Stimulated activated CD8-positive, alpha-beta memory T cell treated with anti-CD3 and anti-CD28 coated beads, Interleukin-4, amount 100 ng/mL, for 4 hours (primary cell): ENCODE measurements at places on chromosomes 7 and 10.

- DNase-seq: peak; percentile 66
These were observed 56.5 kb upstream of the PCGF5 start for GRCh38 chr10:91163869-91164474.

DNA sequence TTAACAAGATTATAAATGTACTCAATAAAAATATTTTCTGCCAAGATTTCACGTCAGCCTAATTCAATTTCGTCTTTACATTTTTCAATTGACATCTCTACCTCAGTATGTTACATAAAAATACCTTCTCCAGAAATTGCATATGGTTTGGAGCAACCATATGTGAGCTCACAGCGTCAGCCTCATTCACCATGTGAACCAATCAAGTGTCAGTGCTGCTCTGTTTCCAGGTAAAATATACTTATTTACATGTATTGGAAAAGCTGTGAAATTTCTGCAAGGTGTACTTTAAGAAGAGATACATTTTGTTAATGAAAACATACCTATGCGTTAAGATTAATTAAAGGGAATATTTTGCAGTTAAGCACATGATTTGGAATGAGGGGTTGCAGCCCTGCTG is 110.7 kb upstream of the PRSS1 start:
- DNase-seq: no peak

- DNase-seq: no peak
These were observed at the start of gene SUN3 for GRCh38 chr7:48028938-48029337. Gene SUN3, minus strand, starts transcription at chr7:48029107. Its CDS starts 169 bp downstream, at chr7:48028938.

DNA sequence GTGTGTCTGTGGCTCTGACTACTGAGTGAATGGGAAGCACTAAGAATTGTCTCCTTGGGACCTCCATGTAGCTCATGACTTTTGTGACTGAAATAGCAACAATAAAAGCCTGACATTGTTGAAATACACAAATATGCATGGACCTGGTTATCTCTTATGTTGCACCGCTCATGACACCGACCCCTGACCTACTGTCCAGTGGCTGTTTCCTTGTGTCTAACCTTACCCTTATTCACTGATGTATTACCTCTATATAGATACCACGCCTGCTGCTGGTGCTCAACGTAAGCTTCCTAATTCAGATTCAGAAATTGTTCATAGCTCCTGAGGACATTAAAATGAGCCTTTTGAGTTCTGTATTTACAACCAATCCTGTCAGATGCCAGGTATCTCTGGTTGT is 243.4 kb upstream of the SEMA3C start:
- DNase-seq: no peak

- DNase-seq: no peak
These were observed 200.9 kb downstream of the FAM107B start for GRCh38 chr10:14573666-14574261.

DNA sequence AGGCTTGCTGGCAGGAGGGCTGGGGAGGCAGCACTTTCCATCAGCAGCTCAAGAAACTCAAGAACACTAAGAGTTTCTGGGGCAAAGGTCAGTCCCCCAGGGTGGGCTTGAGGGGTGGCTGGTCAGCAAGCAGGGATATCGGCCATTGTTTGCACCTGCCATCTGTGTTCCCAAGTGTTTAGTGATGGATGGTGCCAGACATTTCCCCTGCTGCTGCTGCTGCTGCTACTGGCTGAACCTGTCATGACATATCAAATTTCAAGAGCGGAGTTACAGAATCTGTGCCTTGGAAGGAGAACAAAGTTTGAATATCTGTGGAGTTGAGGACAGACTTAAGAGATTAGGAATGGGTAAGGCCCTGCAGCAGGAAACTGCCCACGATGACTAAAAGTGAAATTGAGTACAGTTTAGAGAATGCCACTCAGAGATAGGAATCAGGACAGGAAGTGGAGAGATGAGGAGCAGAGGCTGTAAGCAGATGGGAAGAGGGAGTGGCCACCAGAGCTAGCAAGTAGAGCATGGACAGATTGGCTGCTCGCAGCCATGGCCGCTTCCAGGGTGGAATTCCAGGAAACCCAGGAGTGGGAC is 39.2 kb upstream of the PPP1R3C start:
- no peak for DNase-seq

DNA sequence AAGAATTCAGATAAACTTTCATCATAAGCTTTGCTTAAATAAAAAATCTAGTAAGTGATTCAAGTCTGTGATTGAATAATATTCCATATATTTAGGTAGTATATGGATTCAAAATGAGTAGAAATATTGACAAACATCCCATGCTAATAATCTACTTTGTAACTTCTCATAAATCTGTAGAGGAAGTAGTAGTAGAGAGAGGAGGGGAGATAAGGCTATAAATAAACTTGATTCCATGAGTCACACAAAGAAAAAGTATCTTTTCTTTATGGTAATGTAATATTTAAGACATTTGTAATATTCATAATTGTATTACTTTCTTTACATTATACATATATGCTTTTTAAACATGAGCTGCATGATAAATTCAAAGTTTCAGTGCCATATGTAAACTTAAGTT is 25.6 kb upstream of the CD36 start:
- DNase-seq: no peak

- DNase-seq: no peak
These were observed 31.9 kb downstream of the RBM17 start for GRCh38 chr10:6120691-6121090.

- no peak for DNase-seq
These were observed 37.7 kb upstream of the MINDY3 start for GRCh38 chr10:15898046-15898445.

DNA sequence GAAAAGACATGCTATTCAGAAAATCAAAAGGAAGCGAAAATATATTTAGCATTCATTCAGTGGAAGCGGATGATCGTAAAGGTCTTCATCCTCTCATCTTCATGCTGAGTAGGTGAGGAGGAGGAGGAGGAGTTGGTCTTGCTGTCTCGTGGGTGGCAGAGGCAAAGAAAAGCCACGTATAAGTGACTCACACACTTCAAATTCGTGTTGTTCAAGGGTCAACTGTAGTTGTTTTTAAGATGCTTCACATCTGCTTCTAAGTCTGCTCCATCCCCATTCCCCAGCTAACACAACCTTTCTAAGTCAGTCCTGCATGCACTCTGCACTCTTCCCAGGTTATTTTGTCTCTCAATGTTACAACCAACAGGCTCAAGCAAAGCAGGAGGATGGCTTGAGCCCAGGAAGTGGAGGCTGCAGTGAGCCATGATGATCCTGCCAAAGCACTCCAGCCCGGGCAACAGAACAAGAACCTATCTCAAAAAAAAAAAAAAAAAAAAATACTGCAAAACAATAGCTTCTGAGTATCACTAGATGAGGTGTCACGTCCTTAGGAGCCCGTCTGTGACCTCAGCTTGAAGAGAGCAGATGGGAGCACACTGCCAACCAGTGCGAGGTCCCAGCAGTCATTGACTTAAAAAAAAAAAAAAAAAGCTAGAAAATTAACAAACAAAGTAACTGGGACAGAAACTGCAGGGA is 70.5 kb downstream of the SFMBT2 start:
- no peak for DNase-seq

- DNase-seq: no peak
These were observed 89.9 kb downstream of the GOLGA7B start for GRCh38 chr10:97939446-97939990.

- DNase-seq: no peak
These were observed 117.4 kb upstream of the GNAI1 start for GRCh38 chr7:80017101-80017698.

GRCh38 chr7:76047305-76047810 is 442 bp downstream of the STYXL1 start:
- no peak for DNase-seq

DNA sequence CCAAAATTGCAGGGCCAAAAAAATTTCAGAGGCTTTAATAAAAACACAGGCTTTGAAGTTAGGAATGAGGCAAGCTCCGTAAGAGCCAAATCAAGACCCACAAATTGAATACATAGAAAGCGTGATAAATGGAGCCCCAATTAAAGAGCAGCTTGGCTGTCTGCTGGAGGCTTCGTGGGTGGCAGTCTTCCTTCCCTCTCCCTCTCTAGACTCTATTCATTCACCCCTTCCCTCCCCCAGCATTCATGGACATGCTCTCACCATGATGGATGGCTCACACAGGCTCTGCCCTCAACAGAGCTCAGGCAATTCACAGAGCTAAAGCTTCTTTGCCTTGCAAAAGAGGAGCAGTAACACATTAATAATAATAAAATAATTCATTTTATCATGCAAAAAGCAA is 214.1 kb downstream of the HERPUD2 start:
- DNase-seq: no peak

GRCh38 chr7:125828153-125828700 is 898.6 kb upstream of the POT1 start:
- DNase-seq: no peak

DNA sequence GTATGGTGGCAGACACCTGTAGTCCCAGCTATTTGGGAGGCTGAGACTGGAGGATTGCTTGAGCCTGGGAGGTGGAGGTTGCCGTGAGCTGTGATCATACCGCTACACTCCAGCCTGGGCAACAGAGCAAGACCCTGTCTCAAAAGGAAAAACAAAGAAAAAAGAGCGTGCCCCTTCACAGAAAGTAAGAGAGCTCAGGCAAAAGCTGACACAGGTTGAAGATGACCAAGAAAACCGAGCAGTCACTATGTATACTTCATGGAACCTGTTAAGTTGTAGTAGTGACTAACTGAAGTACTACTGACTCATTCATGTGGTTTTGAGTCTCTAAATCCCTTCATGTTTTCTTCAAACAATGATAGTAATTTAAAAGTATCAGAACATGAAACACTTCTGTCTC is 1.2 kb upstream of the PRRT4 start:
- DNase-seq: no peak

- no peak for DNase-seq
These were observed 88.2 kb upstream of the CXCL12 start for GRCh38 chr10:44473146-44473545.

DNA sequence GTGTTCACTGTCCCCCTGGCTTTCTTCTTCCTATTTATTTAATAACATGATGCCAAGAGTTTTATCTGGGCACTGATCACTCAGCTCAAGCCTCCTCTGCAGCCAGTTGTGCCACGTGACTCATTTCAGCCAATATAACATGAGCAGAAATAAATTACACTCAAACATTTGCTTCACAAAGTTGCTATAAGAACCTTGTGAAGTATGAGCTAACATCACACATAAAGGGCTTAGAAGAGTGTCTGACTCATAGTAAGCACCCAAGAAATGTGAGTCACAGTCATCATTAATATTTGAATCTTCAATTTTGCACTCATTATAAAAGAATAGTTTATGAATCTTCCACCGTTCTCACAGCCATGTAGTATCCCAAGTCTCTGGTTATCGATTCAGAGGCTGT is 414.6 kb upstream of the NPVF start:
- DNase-seq: no peak

- no peak for DNase-seq
These were observed 29.3 kb upstream of the ETV1 start for GRCh38 chr7:14018751-14019150.

DNA sequence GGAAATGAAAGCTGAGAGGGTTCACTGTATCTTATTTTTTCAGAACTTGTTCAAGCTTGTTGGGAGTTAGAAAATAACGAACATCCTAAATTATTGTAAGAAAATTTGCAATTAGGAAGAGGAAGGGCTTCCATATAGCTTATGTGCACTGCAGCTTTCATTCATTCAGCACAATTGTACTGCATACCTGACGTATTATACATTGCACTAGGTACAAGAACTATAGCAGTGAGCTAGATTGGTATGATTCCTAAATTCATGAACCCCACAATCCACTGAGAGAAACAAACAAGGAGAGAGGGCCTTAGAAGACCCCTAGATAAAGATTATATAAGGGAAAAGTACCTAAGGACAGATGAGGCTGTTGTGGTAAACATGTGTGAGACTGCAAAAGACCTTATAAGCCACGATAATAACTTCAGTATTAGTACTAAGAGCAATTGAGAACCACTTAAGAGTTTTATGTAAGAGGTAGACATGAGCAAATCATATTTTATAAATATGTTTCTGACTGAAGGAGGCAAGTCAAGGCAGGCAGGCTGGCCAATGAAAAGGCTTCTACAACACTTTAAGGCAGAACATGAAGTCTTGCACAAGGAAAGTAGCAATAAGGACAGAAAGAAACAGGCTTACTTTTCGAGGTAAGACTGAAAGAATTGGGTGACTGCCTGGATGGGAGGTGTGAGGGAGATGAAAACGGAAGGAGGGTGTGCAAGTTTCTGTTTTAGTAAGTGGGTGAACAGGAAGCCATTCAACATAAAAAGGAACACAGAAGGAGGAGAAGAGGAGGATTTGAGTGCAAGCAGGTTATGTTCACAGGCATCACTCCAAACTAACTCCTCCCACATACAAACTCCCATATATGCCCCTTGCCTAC is 77.9 kb upstream of the LRRN3 start:
- DNase-seq: no peak

DNA sequence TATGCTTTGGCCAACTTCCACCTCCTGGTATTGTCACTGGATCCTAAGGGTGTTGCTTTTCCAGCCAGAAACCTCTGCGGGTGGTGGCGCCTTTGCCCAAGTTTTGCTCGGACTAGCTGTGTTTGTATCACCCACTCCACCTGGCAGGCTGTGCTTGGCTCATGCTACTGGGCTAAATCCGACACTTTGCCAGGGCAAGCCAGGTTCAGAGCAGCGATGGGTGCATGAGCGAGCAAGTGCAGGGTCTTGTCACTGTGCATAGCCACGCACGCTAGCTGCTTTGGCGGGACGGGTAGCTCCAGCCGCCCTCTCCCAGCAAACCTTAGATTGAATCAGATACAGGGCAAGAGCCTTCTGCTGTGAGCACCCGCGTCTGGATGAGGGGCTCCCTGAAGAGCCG is 737.5 kb downstream of the PCDH15 start:
- DNase-seq: no peak

GRCh38 chr10:86944031-86944419 is 13.4 kb downstream of the MMRN2 start:
- no peak for DNase-seq

GRCh38 chr10:118264838-118265470 is 77.2 kb downstream of the FAM204A start:
- no peak for DNase-seq

- no peak for DNase-seq
These were observed 536.4 kb downstream of the XPNPEP1 start for GRCh38 chr10:109386921-109387320.

GRCh38 chr7:34054075-34054474 is 148.7 kb downstream of the BMPER start:
- no peak for DNase-seq
